Panc1 (cell line): ENCODE measurements at places on chromosomes 5 and 9. TPM values are rescaled to one million over a fixed set of nuclear protein-coding genes. Genes with fewer than 3 reads are reported as not detected.

DNA sequence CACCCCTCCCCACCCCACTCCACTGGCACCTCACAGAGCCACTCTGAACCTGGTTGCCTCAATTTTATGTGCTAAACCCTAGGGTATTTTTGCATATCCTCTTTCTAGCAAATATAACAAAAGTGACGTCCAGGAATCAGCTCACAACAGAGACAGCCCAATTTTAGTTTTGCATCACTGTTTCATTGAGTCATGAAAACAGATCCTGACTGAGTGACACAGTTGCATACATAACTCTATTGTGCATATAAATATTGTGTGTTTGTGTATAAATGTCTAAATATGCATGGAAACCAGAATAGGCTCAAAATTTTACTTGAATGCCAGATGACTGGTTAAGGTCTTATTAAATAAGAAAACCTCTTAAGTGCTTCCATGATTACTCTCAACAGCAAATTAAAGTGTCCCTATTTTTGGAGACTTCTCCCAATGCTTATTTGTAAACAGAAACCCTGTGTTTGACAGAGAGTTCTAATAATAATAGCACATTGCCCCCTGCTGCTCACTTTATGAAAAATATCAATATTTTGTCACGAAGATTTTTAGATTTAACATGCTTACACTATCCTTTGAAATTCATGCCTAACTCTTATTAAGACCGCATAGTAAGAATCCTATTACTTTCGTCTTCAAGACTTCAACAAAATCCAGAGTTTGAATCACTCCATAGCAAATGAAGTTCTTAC is 75.5 kb upstream of the PRRC1 start:
- no peak overlapping the region for H3K4me3 ChIP-seq
- no peaks in the 10 kb centered on the region for H3K36me3 ChIP-seq
- no peak for DNase-seq
- no peaks in the 10 kb centered on the region; the same call in 1 of the 2 replicates for H3K27me3 ChIP-seq
- H3K4me1 ChIP-seq = no peaks in the 10 kb centered on the region
- no peak overlapping the region for H3K27ac ChIP-seq

PCDHGA5 gene
- total RNA-seq = 0.67 TPM

DRD1 gene
- total RNA-seq = 1.0 TPM

DNA sequence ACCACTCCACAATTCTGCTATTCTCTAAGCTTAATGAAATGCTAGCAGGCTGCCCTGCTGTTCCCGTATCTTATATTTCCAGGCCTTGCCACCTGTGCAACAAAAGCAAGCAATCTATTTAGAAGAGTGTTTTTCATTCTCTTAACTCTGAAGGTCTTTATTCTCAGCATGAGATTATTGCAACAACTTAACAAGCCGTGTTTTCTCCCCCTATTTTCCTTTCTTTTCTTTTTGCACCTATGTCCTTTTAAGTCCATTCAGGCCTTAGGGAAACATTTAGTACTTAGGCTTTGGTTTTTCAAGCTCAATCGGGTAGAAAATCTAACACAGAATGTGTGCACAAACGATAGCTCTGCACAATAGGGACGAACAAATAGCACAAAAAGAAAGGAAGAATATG is 89.6 kb upstream of the DMRTA1 start:
- H3K27ac ChIP-seq = no peak overlapping the region
- no peak for DNase-seq
- H3K27me3 ChIP-seq = no peaks in the 10 kb centered on the region
- no peaks in the 10 kb centered on the region for H3K4me1 ChIP-seq
- peaks cover 11% of the 10 kb centered on the region for H3K36me3 ChIP-seq

GRCh38 chr5:61507232-61507631 is 175.2 kb downstream of the ZSWIM6 start:
- H3K4me1 ChIP-seq = no peaks in the 10 kb centered on the region
- no peak overlapping the region for H3K27ac ChIP-seq
- no peak overlapping the region for H3K4me3 ChIP-seq

GRCh38 chr9:108296056-108296455 is 559.7 kb downstream of the ACTL7B start:
- no peaks in the 10 kb centered on the region for H3K4me1 ChIP-seq
- no peak overlapping the region for H3K27ac ChIP-seq
- H3K27me3 ChIP-seq = no peaks in the 10 kb centered on the region
- H3K4me3 ChIP-seq = no peak overlapping the region

CIZ1 gene
- 111 TPM for total RNA-seq

GRCh38 chr9:116792271-116792670 is 105.2 kb downstream of the TRIM32 start:
- H3K36me3 ChIP-seq = no peaks in the 10 kb centered on the region
- DNase-seq = no peak
- H3K27ac ChIP-seq = no peak overlapping the region
- H3K4me3 ChIP-seq = no peak overlapping the region
- no peaks in the 10 kb centered on the region for H3K27me3 ChIP-seq

PRSS3 gene
- 1.0 TPM for total RNA-seq

DNA sequence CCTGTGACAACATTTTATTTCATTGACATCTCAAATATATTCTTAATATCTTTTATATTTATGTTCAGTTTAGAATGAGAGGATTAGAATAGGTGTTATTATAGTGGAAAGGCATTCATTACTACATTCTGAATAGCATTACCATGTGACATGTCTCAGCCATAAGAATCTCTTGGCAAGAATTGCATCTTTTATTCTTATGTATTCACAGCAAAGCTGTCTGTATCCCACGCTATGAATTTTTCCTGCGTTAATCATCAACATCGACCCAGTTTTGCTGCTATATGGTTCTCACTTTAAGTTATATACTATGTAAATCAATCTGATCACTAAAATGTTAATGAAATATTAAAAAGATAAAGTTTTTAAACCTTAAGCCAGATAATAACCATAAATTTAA is 248.6 kb downstream of the TMEM232 start:
- no peaks in the 10 kb centered on the region for H3K27me3 ChIP-seq
- H3K36me3 ChIP-seq = no peaks in the 10 kb centered on the region
- H3K4me3 ChIP-seq = no peak overlapping the region
- H3K27ac ChIP-seq = no peak overlapping the region

DCP2 gene
- 70.4 TPM for total RNA-seq

- H3K4me1 ChIP-seq = no peaks in the 10 kb centered on the region
- H3K27me3 ChIP-seq = no peaks in the 10 kb centered on the region
- no peak overlapping the region for H3K27ac ChIP-seq
- DNase-seq = no peak
Measured at GRCh38 chr5:91651704-91652103, 268.6 kb upstream of the ARRDC3 start.

- H3K27ac ChIP-seq = no peak overlapping the region
- no peaks in the 10 kb centered on the region for H3K4me1 ChIP-seq
- H3K4me3 ChIP-seq = no peak overlapping the region
- H3K27me3 ChIP-seq = no peaks in the 10 kb centered on the region
- DNase-seq = no peak
Measured at GRCh38 chr9:16682273-16682672, 188.2 kb downstream of the BNC2 start.

PGM5 gene
- 0.21 TPM for total RNA-seq

DNA sequence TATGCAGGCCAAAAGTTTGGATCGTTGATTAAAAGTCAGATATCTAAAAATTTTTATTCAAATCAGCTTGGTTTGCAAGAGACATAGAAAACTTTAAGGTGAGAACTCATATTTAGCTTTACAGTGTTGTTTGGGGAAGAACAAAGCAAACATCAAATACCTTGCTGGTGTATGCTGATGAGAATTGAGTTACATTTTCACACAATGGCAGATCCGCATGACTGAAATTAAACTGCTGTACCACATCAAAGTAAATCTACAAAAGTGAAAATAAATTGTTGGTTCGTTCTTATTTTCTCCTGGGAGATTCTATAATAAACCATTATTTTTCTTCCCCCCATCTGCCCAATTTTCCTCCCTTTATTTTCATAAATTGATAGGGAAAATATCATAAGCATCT is 198.2 kb upstream of the PCSK5 start:
- no peak for DNase-seq
- H3K36me3 ChIP-seq = no peaks in the 10 kb centered on the region
- no peak overlapping the region for H3K4me3 ChIP-seq
- no peaks in the 10 kb centered on the region for H3K4me1 ChIP-seq

DNA sequence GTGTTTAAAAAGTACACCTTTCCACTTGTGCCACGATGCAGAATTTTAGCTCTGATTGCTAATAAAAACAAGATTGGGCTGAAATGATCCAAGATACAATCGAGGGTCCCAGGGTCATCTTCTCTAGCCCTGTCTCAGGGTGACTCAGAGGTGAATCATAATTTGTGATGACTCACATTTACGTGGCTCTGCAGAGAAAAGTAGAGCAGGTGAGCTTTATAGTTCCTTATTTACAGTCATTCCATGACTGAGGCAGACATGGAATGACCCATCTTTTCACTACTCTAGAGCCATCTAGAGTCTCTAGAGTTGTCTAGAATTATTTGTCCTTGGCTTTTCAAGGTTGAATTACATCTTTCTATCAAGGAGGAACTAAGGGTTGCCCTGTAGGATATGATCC is 155.2 kb downstream of the GAS1 start:
- no peaks in the 10 kb centered on the region for H3K4me1 ChIP-seq
- H3K27ac ChIP-seq = no peak overlapping the region
- no peak overlapping the region for H3K4me3 ChIP-seq
- H3K27me3 ChIP-seq = no peaks in the 10 kb centered on the region
- DNase-seq = no peak
- no peaks in the 10 kb centered on the region for H3K36me3 ChIP-seq

DNA sequence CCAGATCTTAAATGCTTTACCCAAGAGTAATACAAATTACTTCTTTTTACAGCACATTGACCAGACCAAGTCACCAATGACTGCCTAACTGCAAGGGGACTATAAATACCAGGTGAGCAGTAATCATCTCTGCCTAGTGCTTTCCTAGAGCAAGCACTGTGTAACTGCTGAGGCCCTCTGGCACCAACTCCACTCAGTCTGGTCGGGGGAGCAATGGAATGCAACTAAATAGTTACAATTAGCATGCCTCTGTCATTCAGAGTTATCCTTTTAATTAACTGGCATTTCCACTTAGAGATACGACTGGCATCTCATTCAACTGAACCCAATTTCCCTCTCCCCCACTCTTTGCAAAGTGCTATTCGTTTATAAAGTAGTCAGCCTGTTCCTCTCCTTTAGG is 1309.1 kb upstream of the DMAC1 start:
- DNase-seq = no peak
- H3K27ac ChIP-seq = no peak overlapping the region
- H3K4me3 ChIP-seq = no peak overlapping the region
- H3K4me1 ChIP-seq = no peaks in the 10 kb centered on the region
- H3K36me3 ChIP-seq = no peaks in the 10 kb centered on the region

GRCh38 chr5:115807654-115808052 is 8.8 kb downstream of the CDO1 start:
- H3K27me3 ChIP-seq = peaks cover 4% of the 10 kb centered on the region
- no peaks in the 10 kb centered on the region for H3K4me1 ChIP-seq
- no peak overlapping the region for H3K4me3 ChIP-seq
- H3K36me3 ChIP-seq = no peaks in the 10 kb centered on the region
- DNase-seq = no peak
- H3K27ac ChIP-seq = no peak overlapping the region

APBA1 gene
- 0.05 TPM for total RNA-seq

ZNF474 gene
- total RNA-seq = not detected

GRCh38 chr5:170342153-170342725 is 44.7 kb upstream of the LCP2 start:
- no peaks in the 10 kb centered on the region for H3K4me1 ChIP-seq
- peaks cover 10% of the 10 kb centered on the region for H3K27me3 ChIP-seq
- DNase-seq = no peak
- no peak overlapping the region for H3K4me3 ChIP-seq
- H3K27ac ChIP-seq = no peak overlapping the region

DNA sequence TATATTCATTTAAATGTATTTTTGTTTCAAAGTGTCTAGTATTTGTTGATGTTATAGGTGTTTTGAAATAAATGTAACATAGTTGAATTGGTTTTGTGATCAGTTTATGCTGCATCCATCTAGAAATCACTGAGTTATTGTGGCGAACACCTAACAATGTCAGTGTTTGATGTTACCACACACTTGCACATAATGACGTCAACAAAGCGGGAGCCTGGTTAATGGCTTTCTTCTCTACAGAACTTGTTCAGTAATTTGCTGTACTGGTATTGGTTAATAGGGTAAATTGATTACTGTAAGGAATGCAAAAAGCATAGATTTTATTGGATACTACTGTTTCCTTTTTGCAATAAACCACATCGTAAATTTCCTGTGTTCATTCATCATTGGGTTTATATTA is 133.0 kb downstream of the ATG10 start:
- DNase-seq = no peak
- no peaks in the 10 kb centered on the region for H3K27me3 ChIP-seq
- H3K4me1 ChIP-seq = peaks cover 10% of the 10 kb centered on the region
- H3K27ac ChIP-seq = no peak overlapping the region
- H3K4me3 ChIP-seq = no peak overlapping the region
- no peaks in the 10 kb centered on the region for H3K36me3 ChIP-seq

DNA sequence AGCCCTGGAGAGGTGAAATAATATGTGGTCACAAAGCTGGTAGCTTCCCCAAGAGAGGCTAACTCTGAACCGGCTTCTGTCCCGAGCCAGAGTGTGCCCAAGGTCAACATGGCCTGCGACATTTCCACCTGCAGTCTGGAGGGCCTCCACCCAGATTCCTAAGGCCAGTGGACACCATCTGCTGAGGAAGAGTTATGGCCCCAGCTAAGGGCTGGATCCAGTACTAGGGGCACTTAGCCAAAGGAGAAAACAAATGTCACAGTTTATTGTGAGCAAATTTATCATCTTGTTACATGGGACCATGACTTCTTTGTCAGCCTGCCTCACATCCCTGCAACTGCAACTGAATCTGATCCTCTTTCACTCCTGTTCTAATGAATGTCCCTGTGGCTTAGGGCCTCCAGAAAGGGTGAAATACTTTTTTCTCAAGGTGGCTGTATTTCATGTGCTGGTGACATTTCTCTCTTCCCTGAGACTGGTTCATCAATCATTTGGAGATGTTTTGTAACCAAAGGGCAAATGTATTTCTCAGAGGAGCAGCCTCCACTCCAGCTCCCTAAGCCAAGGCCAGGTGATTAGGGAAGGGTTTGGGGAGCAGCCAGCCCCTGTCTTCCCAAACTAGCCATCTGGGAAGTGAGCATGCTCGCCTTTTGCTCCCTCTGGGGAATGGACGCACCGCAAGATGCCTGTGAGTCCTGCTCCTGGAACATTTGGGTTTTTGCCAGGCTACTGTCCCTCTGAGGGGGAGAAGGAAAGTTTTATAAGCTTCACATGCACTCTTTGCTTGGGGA is 148.3 kb downstream of the CMYA5 start:
- H3K27ac ChIP-seq = no peak overlapping the region
- no peaks in the 10 kb centered on the region for H3K4me1 ChIP-seq
- no peak for DNase-seq
- peaks cover 4% of the 10 kb centered on the region; the same call in 1 of the 2 replicates for H3K27me3 ChIP-seq
- no peak overlapping the region for H3K4me3 ChIP-seq
- no peaks in the 10 kb centered on the region for H3K36me3 ChIP-seq

- H3K4me3 ChIP-seq = no peak overlapping the region
- no peaks in the 10 kb centered on the region for H3K36me3 ChIP-seq
- no peak for DNase-seq
- no peaks in the 10 kb centered on the region; the same call in 1 of the 2 replicates for H3K4me1 ChIP-seq
- no peak overlapping the region for H3K27ac ChIP-seq
Measured at GRCh38 chr5:14086261-14086660, 56.9 kb upstream of the TRIO start.

NAIP gene
- 8.0 TPM for total RNA-seq

- H3K4me1 ChIP-seq = no peaks in the 10 kb centered on the region
- no peak overlapping the region for H3K4me3 ChIP-seq
- DNase-seq = no peak
Measured at GRCh38 chr5:170626507-170627150, 122.8 kb downstream of the KCNIP1 start.
